NCI-H2171 treated with DMSO at 0.1 percent for 48 hours (cell line): ENCODE measurements at places on chromosomes 12 and 14.

DNA sequence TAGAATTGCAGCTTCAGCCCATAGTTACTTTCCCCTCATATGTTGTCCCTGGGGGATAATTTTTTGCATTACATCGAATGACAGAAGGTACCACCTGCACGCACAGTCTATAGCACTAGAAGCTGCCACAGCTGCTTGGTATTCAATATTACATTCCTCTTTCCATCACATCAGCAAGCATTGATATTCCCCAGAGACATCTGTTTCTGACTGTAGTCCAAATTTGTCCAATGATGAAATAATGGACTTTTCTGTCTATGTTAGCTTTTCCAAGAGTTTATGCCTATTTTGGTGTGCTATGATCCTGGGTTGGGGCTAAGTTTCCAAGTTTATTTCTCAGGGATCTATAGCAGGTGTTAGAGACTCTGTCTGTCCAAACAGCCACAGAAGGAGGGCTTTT lies 335.4 kb downstream of the LRIG3 start:
- DNase-seq = peak; percentile 97

DNA sequence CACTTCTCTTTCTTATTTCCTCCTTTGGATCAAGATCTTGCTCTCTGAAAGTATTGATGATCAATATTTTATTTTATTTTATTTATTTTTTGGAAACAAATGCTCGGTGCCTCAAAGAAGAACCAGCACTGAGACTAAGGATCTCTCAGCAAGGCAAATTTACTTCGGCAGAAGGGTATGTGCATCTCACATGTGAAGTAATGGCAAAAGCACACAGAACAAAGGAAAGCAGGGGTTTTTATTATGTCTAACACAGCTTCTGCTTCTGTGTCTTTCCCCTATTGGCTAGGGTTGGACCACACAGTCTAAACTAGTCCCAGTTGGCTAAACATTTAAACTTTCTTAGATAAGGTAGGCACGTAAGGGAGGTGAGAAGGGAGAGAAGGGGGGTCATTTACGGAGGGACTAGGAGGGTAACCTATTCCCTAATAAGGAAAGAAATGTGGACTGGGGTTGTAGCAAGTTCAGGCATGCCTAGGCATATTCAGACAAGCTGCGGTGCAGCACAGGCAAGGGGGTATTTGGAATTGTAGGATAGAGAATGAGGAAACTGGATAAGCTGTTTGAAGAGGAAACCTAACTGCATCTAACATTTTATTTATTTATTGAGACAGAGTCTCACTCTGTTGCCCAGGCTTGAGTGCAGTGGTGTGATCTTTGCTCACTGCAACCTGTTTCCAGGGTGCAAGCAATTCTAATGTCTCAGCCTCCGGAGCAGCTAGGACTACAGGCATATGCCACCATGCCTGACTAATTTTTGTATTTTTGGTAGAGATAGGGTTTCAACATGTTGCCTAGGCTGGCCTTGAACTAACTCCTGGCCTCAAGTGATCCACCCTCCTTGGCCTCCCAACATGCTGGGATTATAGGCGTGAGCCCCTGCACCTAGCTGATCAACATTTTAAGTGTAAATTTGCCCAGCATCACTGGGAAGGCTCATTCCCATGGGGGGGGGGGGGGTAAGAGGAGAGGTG lies 90.0 kb upstream of the EIF5 start:
- peak; percentile 69 for DNase-seq

- DNase-seq = no peak
Observed at GRCh38 chr12:131733874-131734273, 23.0 kb downstream of the SFSWAP start.

- DNase-seq = no peak
Observed at GRCh38 chr12:104083769-104084475, 19.6 kb downstream of the HCFC2 start.

DNA sequence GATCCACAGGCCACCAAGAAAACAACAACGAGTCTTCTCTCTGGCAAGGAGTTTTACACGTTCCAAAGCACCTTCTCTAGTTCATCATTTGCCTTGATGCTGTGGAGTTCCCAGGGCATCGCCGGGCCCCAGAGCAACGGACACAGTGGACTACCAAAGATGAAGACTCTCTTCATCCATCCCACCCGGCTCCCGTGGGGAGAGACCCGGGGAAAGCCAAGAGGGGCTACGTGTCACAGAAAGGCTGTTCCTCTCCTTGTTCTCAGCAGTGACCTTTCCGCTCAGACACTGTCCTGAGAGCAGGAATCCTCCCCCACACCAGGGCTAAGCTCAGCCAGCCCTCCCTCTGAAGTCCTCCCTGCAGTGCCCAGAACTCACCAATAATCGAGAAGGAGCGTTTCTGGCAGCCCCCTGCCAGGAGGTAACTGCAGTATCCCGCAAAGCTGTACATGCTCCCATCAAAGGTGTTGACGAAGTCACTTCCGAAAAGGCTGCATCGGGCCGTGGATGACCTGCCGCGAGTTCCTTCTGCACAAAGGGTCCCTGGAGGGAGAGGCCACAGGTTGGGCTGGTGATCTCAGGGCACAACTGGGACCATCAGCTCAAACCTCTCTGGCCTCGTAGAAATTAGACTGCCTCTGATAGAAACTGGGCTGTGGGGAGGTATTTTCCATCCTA lies 3.5 kb downstream of the VWF start:
- DNase-seq = no peak

- DNase-seq = no peak
Observed at GRCh38 chr14:51248016-51248987, 8.3 kb downstream of the TMX1 start.

GRCh38 chr14:23055621-23056144 lies 1.6 kb downstream of the CDH24 start:
- DNase-seq = no peak

DNA sequence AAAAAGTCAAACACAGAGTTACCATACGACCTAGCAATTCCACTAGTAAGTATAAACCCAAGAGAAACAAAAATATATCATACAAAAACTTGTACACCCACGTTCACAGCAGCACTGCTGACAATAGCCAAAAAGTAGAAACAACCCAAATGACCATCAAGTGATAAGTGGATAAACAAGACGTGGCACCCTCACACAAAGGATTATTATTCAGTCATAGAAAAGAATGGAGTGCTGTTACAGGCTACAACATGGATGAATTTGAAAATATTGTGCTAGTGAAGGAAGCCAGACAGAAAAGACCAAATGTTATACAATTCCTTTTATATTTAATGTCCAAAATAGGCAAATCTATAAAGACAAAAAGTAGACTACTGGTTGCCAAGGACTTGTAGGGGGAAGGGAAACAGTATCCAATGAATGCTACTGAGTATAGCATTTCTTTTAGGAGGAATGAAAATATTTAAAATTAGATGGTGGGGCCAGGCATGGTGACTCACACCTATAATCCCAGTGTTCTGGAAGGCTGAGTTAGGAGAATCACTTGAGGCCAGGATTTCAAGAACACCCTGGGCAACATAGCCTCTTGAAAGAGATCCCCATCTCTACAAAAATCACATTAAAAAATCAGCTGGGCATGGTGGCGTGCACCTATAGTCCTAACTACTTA lies 41.9 kb downstream of the SPTLC2 start:
- no peak for DNase-seq

GRCh38 chr12:57072661-57073060 lies 5.9 kb downstream of the NEMP1 start:
- DNase-seq = no peak

DNA sequence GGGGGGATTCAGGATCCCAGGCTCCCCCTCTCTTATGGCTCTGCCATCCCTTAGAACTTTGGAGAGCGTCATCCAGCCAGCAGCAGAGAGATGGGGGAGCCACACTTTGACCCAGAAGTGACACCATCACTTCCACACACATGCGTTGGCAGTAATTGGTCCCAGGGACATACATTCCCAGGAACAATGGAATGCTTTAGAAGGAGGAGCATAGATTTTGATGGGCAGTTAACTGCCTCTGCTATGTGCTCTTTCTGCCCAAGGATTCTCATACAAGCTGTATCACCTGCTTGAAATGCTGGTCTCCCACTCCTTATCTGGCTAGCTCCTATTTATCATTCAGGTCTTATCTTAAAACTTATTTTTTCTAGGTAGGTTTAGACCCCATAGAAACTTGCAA lies 109.0 kb upstream of the RPH3A start:
- DNase-seq = no peak

DNA sequence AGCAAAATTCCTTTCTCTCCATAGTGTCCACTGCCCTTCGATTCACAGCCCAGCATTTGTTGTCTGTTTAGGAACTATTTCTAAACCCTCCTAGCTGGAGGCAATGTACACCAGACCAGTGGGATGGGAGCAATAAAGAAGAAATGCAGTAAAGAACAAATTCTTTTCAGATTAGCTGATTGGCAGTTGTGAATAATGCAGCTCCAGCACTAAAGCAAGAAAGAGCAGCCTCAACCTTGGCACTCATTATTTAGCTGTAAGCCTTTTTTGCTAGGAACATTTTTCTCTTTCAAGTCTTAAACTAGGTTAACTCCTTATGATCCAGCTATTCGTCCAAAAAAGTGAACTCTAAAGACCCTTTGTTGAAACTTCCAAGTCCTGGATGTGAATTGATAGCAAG lies 580.5 kb upstream of the STXBP6 start:
- DNase-seq = no peak
